ENCODE measurements at places on chromosomes 12 and 14. TPM values are rescaled to one million over a fixed set of nuclear protein-coding genes. Genes with fewer than 3 reads are reported as not detected.

- H3K36me3 ChIP-seq = no peaks in the 10 kb centered on the region
- H3K4me1 ChIP-seq = no peaks in the 10 kb centered on the region
- no peak overlapping the region for H3K4me3 ChIP-seq
- no peak overlapping the region for H3K27ac ChIP-seq
- no peak for DNase-seq
Measured at GRCh38 chr12:64918801-64919200, 94.4 kb downstream of the TBC1D30 start.

DNA sequence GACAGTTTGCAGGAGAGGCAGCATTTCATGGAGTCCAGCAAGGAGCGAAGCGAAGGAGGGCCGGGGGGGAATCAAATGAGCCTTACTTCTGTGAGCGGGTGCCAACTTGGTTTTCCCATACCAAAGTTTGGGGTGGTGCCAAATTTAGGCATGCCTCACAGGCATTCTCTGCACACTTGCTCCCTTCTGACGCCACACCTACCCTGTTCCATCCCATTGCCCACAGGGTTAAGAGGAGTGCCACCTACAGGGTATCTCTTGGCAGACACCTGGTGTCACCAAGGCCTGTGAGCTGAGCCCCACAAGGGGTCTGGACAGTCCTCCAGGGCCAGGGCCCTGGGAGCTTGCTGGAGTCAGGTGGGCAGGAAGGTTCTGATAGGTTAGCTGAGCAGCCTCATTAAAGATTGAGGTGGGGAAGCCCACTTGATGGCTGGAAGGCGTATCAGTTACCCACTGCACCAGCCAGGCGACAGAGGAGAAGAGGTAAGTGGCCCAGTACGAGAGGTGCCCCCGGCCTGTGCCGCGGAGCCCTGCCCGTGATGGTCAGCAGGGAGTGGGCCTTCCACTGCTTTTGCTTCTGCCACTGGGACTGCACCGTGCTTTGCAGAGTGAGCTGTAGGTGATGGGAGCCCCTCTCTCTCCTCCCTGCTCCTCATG lies 45.2 kb downstream of the DEGS2 start:
- H3K4me1 ChIP-seq = no peaks in the 10 kb centered on the region
- no peak overlapping the region for H3K4me3 ChIP-seq
- H3K27ac ChIP-seq = no peak overlapping the region
- H3K27me3 ChIP-seq = no peaks in the 10 kb centered on the region
- H3K36me3 ChIP-seq = no peaks in the 10 kb centered on the region

GRCh38 chr12:107605293-107605692 lies 80.3 kb upstream of the PWP1 start:
- DNase-seq = no peak
- no peaks in the 10 kb centered on the region for H3K4me1 ChIP-seq
- no peak overlapping the region for H3K27ac ChIP-seq
- no peaks in the 10 kb centered on the region for H3K36me3 ChIP-seq
- no peak overlapping the region for H3K4me3 ChIP-seq

Gene HOXC13
- total RNA-seq = 3.8 TPM

Gene KRT5
- 0.44 TPM for total RNA-seq

Gene KRT72
- total RNA-seq = 0.17 TPM
